HTR-8/SVneo (cell line): ENCODE measurements at places on chromosomes 1 and 21.

DNA sequence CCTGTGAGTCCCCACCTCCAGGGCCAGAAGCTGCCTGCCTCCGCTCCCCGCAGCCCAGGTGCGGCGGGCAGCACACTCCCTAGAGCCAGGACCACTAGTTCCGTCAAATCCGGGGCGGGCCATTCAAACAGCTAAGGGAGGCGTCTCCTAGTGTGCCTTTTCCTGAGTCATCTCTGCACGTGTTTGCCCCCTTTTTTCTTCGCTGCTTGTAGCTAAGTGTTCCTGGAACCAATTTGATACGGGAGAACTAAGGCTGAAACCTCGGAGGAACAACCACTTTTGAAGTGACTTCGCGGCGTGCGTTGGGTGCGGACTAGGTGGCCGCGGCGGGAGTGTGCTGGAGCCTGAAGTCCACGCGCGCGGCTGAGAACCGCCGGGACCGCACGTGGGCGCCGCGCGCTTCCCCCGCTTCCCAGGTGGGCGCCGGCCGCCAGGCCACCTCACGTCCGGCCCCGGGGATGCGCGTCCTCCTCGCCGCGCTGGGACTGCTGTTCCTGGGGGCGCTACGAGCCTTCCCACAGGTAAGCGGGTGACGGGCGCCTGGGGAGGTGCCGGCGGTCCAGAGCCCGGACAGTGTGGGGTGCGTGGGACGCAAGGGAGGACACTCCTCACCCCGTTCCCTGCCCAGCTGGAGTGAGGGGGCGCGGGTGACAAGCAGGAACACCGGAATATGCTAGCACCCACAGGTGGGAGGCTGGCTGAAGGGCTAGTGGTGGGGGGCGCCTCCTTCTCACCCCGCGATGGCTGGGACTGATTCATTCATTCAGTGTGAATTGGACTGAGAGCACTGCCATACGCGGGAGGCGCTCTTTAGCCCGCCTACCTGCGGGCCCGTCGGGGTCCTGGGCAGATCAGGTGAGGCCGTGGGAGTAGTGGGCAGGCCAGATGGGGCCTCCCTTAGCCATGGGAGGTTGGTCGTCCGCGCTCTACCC, at the start of gene TNFRSF8:
TSS of gene TNFRSF8 (plus strand) at position 163 of the 932 bp plus-strand sequence. CDS start at position 459, 296 bp downstream.
- DNase-seq = no peak

GRCh38 chr1:78549891-78550290, 59.1 kb downstream of the PTGFR start:
- DNase-seq = no peak

DNA sequence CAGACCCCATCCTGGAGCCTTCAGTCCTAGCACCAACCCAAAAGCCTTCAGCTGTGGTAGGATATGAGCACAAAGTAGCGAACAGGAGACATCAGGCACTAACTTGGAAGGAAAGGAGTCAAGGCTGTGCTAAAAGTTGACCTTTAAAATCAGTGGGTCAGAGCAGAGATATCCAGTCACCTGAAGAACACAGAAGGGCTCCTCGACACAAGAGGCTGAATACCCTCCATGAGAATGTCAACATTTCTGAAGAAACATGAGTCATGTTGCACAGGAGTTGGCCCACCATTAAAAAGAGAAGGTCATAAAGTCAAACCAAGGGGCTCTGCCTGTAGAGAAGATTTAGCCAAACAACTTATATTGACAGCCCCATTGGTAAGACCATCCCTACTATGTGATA, 172.5 kb downstream of the PLPP3 start:
- no peak for DNase-seq

GRCh38 chr1:150268340-150268704, 494 bp downstream of the APH1A start:
- no peak for DNase-seq
